Upper lobe of left lung (tissue), 6 donors: ENCODE measurements at places on chromosomes 3 and 15.

DNA sequence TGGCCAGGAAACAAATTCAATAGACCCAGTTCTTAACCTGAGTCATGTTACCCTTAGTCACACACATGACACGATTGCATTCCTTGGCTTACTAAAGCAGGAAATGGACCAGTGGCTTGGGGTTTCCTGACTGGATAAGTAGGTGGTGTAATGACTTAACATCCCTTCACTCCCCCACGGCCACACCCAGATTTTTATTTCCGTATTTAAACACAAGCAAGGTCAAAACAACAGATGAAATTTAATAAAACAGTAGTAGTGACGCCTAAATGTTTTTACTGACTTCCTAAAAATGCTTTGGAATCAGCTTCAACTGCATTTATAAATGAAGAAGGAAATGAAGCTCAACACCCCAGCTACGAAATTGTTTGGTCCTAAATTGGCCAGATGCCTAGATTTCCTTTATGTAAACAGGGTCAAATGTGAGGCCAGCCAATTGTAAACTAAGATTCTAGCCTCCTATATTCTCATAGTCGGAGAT lies 324.3 kb downstream of the CHST2 start:
- DNase-seq, result peak; percentile 86

GRCh38 chr3:117350371-117350770 lies 640.8 kb downstream of the TUSC7 start:
- DNase-seq, result no peak

GRCh38 chr3:106692624-106693023 lies 684.6 kb upstream of the CCDC54 start:
- no peak for DNase-seq

- no peak for DNase-seq
Measured at GRCh38 chr3:151210676-151211381, 7.8 kb upstream of the GPR171 start.

GRCh38 chr3:49535971-49536874 lies 18.1 kb upstream of the BSN start:
- DNase-seq, result no peak
